ENCODE measurements at places on chromosomes 1 and 21. TPM values are rescaled to one million over a fixed set of nuclear protein-coding genes. Genes with fewer than 3 reads are reported as not detected.

DNA sequence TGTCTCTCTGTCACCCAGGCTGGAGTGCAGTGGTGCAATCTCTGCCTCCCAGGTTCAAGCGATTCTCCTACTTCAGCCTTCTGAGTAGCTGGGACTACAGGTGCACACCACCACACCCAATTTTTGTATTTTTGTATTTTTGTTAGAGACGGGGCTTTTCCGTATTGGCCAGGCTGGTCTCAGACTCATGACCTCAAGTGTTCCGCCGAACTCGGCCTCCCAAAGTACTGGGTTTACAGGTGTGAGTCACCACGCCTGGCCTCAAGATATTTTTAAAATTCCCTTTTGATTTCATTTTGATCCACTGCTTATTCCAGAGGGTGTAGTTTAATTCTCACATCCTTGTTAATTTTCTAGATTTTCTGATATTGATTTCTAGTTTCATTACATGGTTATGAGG is 3.8 kb downstream of the IFI44L start:
- DNase-seq, result no peak

KCNN3 gene
- 1.8 TPM for total RNA-seq

CCDC181 gene
- total RNA-seq, result 2.1 TPM

- no peak for DNase-seq
These were observed 56.6 kb downstream of the LAMC1 start for GRCh38 chr1:183079712-183080388.

- no peak for DNase-seq
These were observed 15.6 kb downstream of the DDAH1 start for GRCh38 chr1:85449356-85449755.

GRCh38 chr1:19918057-19918456 is 5.4 kb downstream of the PLA2G2E start:
- DNase-seq, result peak; percentile 91

GRCh38 chr1:160022330-160023310 is 9.2 kb downstream of the PIGM start:
- DNase-seq, result no peak
